ENCODE measurements at places on chromosomes 13 and 19.

- peak; percentile 16 for DNase-seq
These were observed 238.3 kb upstream of the MAB21L1 start for GRCh38 chr13:35714588-35715377.

GRCh38 chr13:48874165-48874564, 101.5 kb upstream of the FNDC3A start:
- no peak for DNase-seq

DNA sequence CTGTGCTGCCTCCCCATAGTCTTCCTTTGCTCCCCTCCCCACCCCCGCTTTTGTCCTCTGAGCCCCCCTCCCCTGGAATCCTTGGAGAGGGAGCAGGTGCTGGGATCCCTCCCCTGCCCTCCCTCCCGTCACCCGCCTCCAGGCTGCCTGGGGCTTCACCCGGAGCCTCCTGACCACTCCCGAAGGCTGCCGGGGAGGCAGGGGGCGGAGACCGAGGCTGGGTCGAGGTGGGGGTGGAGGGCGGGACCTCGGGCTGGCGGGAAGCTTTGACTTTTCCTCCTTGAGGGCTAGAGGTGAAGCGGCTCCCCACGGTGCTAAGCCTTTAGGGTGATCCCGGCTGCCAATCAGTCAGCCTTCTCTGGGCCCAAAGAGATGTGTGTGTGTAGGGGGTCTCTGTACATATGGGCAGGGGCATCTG, 1.5 kb downstream of the KMT5C start:
- DNase-seq, result peak; percentile 59

DNA sequence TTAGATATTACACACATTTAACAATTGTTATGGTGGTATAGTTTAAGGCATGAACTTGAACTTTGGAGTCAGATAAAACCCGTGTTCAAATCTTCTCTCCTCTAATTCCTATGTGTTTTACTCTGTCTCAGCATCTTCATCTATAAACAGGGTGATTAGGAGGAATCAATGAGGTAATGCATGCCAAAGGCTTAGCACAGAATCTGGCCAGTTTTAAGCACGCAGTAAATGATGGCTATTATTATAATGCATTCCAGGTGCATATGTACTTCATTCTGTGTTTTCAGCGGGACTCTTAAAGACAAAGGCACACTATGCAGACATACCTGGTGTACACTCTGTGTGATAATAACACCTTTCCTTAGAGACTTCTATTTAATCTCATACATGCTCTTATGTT, 88.0 kb upstream of the FRY start:
- DNase-seq, result no peak

- no peak for DNase-seq
These were observed 94.7 kb upstream of the RAP2A start for GRCh38 chr13:97339019-97339987.

GRCh38 chr13:43156916-43157315, 133.5 kb downstream of the DNAJC15 start:
- DNase-seq, result no peak

GRCh38 chr19:40750058-40750873, at the start of gene ACTMAP:
Gene ACTMAP, minus strand, starts transcription at chr19:40750477. Its CDS starts 674 bp downstream, at chr19:40749803.
- DNase-seq, result peak; percentile 100

DNA sequence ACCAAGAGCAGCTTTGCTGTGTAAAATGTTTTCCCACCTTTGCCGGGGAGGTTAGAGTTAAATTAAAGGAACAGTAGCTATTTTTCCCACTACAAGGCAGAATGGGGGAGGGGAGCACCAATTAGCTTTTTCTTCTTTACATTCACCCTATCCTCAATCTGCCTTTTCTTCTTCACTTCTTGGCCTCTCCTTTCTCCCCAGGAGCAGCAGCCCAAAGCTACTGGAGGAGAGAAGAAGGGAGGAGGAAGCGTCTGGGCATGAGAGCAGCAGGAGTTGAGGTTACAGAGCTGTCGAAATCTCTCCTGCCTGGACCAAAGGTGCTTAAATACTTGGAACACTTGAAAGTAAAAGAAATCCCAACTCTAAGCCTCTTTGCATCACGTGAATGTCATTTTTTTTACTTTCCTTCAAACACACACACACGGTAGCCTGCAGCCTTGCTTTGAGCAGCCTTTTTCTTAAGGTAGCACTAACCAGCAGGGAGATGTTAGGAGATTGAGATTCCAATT, 39.0 kb upstream of the WASF3 start:
- no peak for DNase-seq

DNA sequence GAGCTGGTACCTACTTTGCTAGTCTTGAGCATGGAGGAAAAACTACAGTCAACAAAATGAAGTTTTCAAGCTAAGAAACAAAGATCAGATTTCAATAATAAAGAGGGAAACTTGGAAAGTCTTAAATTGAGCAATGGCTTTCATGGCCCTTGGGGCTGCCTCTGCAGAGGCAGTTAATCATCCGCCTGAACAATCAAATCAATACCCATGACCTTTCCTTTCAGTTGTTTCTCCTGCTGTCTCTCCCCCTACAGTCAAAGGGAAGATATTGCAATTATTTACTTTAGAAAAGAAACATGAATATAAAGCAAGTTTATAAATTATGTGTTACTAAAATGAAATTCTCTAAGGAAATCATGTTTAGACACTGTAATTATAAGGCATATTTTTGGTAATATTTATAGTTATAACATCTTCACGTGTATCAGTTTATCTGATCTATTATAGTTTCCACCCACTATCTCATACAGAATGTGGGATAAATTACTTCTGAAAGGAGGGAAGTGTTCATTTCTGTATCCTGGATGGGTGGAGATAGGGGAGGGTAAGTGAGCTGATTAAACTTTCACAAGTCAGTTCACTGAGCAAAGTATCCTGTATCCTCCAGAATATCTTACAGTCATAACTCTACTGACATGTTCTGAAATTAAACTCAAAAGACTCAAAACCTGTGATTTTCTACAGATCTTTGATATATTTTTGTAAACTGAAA, 72.4 kb upstream of the TSC22D1 start:
- no peak for DNase-seq

DNA sequence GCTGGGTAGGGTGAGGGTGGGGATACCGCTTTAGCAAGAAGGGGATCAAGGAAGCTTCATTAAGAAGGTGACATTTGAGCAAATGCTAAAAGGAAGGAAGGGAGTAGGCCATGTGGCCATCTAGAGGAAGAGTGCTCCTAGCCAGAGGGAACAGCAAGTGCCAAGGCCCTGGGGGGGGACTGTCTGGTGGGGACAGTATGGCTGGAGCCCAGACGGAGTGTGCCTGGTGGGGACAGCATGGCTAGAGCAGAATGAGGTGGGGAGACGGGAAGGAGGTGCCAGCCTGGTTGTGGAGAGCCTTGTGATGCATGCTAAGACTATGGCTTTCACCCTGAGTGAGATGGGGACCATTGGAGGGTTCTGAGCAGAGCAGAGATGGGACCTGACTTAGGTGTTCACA, 2.1 kb upstream of the TGFB1 start:
- no peak for DNase-seq

- DNase-seq, result peak; percentile 18
These were observed 25.9 kb upstream of the FNDC3A start for GRCh38 chr13:48949566-48950500.

GRCh38 chr13:98839856-98840769, 87.6 kb upstream of the SLC15A1 start:
- peak; percentile 60 for DNase-seq

DNA sequence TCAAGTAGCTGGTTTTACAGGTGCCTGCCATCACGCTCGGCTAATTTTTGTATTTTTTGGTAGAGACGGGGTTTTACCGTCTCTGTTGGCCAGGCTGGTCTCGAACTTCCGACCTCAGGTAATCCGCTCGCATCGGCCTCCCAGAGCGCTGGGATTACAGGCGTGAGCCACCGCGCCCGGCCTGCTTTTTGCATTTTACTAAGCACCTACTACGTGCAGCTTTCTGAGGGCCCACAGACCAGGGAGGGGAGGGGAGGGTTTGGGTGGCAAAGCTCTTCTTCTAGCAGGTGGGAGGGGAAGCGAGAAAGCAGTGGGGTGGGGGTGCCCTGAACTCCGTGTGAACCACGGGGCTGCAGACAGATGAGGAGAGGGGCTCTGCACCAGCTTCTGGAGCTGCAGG, 15.0 kb downstream of the PALM start:
- DNase-seq, result no peak

- peak; percentile 16 for DNase-seq
These were observed 416 bp upstream of the DOCK9 start for GRCh38 chr13:98978280-98978679.

DNA sequence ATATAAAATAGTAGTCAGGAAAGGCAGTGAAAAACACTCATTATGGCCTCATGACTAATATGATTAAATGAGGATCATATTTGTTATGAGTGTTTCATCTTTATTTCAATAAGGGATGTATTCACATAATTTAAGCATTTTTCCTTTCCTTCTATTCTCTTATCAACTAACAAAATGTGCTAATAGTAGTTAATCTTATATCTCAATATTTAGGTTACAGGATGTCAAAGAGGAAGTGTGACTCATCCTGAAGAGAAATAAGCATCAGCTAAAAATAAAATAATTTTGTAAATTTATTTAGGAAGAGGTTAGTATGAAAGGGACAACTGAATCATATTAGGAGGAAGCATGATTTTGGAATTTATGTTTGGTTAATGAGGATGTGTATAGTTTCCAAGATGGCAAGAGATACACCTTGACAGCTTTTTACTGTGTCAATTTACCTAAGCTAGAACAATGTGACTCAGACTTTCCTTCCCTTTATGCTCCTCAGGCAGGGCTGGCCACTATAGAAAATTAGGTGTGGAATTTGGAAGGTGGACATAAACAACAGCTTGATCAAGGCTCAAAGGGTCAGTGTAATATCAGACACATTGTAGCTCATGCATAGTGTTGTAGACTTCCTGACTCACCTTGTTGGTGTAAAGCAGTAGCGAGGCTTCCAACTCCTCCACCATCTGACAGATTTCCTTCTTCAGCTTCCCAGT, 172.7 kb downstream of the SLITRK1 start:
- DNase-seq, result no peak

DNA sequence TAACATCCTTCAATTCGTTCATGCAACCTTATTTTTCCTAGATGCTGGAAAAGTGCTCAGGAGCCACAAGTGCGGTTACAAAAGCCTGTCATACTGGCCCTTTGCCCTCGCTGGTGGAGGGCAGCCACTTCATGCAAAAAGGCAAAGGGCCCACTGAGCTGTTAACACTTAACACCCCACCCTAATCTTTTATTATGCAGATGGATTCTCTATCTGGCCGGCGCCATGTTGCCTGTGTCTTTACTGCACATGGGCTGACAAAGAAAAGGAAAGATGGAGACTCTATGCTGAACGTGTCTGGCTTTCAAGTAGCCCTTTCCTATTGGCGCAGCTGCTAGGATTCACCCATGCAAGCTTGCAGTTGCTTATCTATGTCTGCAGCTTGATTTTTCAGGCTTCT, 10.8 kb downstream of the OR7D2 start:
- no peak for DNase-seq

- DNase-seq, result no peak
These were observed 314.6 kb downstream of the LIG4 start for GRCh38 chr13:107900775-107901174.

DNA sequence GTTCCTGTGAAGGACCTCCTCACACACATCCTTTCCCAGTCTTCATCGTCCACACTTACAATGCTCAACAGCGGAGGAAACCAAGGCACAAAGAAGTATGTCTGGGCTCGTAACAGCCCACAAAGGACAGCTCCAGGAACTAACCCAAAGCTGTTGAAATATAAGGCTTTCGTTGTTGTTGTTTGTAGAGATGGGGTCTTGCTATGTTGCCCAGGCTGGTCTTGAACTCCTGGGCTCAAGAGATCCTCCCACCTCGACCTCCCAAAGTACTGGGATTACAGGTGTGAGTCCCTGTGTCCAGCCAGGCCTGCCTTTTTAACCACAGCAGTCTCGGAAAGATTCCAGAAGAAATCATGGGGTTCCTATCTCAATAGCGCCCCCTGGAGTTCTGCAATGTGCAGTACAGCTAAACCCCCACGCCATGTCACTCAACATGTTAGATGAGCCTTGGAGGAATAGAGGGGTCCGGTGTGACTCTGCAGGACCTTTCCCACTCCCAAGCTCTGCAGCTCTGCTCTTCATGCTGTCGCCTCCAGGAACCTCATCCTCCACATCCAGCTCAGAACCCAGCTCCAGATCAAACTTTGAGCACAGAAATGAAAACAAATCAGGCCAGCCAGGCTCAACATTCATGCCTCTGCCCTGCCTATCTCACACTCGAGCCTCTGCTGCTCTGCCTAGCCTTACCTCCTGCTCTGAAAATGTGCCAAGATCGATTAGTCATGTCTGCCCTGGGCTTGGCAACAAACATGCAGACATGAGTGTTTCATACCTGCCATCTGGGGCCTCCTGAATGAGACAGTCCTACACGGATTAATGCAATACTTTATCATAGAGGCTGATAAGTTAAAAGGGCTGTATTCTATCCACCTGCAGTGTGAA, 7.5 kb downstream of the PLA2G4C start:
- peak; percentile 53 for DNase-seq

DNA sequence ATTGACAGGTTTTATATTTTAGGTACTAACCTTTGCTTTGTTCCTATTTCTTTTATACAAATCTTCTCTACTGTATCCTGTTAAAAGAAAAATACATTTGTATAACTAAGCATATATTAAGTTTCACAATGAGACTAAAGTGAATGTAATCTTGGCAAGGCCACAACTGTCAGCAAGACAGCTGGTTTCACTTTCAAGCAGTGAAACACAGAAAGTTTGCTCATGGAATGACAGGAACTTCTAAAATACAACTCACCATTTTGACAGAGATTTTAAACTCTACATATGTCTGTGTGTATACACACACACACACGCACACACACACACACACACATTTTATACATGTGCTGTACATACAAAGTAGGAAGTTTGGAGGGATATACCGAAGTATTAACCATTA, 53.3 kb downstream of the PARP4 start:
- no peak for DNase-seq

- no peak for DNase-seq
These were observed 277.1 kb downstream of the KLF5 start for GRCh38 chr13:73335944-73336343.

- no peak for DNase-seq
These were observed 4.0 kb downstream of the NOP53 start for GRCh38 chr19:47749326-47749725.

DNA sequence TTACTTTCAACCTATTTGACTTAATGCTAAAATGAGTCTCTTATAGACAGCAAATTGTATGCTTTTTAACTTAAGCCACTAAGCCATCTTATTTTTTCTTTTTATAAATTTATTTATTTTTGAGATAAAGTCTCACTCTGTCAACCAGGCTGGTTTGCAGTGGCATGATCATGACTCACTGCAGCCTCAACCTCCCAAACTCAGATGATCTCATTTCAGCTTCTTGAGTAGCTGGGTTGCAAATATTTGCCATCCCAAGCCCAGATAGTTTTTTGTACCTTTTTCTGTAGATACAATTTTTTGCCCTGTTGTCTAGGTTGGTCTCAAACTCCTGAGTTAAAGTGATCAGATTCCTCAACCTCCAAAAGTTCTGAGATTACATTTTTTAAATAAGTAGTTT, 27.1 kb downstream of the ZNF714 start:
- no peak for DNase-seq

- DNase-seq, result no peak
These were observed 35.1 kb downstream of the INTS6 start for GRCh38 chr13:51417716-51418115.

GRCh38 chr19:46639358-46640182, 3.6 kb upstream of the GNG8 start:
- DNase-seq, result no peak

- no peak for DNase-seq
These were observed 156.8 kb downstream of the FLT1 start for GRCh38 chr13:28338006-28338574.
